Vagina (tissue), 2 donors: ENCODE measurements at places on chromosomes 12 and 14.

DNA sequence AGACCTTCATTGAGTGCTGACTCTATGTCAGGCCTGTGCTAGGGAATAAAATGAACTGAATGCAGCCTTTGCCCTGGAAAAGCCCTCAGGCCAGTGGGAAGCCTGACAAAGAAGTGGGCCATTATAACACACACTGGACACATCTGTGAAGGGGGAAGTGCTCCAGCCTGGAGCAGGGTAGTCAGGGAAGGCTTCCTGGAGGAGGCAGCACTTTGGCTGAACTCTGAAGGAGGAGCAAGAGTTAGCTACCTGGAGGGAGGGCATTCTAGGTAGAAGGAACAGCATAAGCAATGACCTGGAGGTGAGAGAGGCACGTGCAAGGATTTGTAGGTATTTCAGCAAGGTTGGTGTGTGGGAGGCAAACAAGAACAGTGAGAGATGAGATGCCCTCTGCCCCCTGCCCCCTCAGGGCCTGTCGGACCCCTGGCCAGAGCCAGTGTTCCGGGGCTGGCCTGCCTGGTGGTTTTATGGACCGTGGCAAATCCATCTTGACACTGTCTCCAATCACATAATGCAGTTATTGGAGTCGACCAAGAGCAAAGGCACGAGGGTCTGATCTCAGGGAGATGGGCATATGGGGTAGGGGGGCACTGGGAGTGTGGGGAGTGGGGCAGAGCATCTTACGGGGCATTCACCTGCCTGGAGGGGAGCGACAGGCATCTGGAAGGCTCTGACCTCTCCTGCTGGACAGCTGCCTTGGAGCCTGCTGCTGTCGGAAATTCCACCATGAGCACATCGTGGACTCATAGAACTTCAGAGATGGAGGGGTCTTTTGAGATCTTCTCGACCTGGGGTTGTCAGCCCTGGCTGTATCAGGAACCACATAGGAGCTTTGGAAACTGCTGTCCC, 2.7 kb upstream of the FAM222A start:
- DNase-seq, result no peak

DNA sequence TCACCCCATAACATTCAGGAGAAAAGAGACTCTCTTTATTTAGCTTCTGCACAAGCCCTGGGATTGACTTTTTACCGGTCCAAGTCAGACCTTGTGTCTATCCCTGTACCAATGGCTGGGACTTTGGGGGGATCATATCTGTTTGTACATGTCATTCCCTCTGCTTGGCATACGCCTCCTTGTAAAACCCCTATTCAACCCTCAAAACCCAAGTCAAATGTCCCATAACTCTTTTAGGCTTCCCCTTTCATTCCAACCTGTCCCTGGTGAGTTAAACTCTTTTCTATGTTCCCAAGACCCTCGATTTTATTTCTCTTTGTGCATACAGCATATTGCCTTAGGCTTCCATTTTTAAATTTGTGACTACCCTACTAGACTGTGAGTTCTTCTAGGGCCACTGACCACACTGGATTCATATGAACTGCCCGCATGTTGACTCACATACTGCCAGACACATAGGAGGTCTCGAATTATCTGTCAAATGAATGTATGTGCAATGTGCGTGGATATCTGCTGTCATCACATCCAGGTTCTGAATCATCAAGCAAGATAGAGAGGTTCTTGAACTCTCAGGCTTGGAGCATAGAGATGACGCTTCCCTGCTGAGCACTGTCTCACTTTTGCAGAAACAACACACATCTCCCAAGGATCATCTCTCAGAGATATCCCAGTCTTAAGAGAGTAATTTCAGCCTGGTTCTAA, 548.6 kb upstream of the TBX3 start:
- no peak for DNase-seq

DNA sequence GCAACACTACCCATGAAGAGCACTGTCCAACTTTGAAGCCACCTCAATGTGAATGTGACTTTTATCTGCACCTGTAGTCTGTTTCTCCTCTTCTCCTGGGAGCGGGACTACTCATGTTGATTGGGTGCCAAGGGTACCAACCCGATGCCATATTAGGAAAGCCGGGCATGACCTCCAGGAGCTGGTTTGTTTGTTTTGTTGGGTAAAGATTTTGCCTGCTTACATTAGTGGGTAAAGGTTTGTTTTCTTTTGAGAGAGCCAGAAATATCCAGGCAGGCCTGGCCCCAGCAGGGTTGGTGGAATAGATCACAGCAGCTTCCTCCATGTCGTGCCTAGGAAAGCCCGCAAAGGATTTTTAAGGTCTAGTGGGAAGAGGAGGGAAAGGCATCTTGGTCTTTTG, 19.7 kb upstream of the ITPK1 start:
- DNase-seq, result no peak

GRCh38 chr12:43315961-43316360, 236.0 kb downstream of the ADAMTS20 start:
- no peak for DNase-seq

- no peak for DNase-seq
These were observed 51.0 kb downstream of the ACTN1 start for GRCh38 chr14:68927956-68928675.

- DNase-seq, result no peak
These were observed 22.2 kb downstream of the JAG2 start for GRCh38 chr14:105146181-105146975.
